ENCODE measurements at places on chromosomes 2 and 18.

- DNase-seq = no peak
Observed at GRCh38 chr2:192002418-192002817, 155.5 kb upstream of the CAVIN2 start.

- DNase-seq = no peak
Observed at GRCh38 chr2:74079522-74080341, 68.0 kb downstream of the BOLA3 start.

- no peak for DNase-seq
Observed at GRCh38 chr2:176729706-176730569, 460.7 kb downstream of the MTX2 start.

- no peak for DNase-seq
Observed at GRCh38 chr2:107961395-107961794, 24.9 kb upstream of the SLC5A7 start.

- DNase-seq = no peak
Observed at GRCh38 chr18:3593381-3593903, 143.5 kb downstream of the TGIF1 start.

DNA sequence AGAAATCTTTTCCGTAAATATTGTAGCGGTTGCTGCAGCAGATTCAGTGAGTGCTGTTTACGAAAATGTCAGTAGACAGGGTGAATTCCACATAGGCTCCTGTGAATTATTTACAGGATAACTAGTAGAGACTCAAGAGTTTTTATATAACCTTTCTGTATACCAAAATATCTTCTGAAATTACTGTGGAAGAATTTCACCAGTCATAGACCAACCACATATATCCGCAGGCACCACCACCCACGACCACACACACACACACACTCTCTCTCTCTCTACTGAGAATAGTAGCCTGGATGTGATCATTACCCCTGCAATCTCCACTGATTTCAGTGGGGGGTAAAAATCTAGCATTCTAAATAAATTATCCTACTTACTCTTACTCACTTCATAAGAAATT is 341.8 kb downstream of the RBM43 start:
- DNase-seq = no peak

- DNase-seq = no peak
Observed at GRCh38 chr2:46268196-46268595, 29.0 kb upstream of the EPAS1 start.

DNA sequence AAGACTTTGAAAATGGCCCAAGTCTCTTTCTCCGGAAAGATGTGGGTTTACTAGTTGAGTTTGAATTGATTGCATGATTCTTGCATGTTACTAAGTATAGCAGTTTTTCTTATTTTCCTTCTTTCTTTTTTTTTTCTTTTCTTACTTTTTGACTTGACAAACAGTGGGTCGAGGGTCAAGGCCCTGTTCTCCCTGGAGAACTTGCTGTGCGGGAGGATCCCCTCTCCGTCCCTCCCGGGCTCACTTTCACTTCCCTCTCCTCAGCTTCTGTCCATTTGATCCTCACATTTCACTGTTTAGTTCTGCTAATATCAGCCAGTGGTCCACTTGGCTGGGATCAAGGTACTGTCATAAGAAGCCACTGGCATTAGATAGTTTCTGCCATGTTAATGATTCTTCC is 767.4 kb downstream of the TDRD15 start:
- DNase-seq = no peak

GRCh38 chr2:159228081-159228581 is 58.4 kb downstream of the WDSUB1 start:
- DNase-seq = no peak

- DNase-seq = no peak
Observed at GRCh38 chr2:68831686-68832232, 39.4 kb downstream of the BMP10 start.

DNA sequence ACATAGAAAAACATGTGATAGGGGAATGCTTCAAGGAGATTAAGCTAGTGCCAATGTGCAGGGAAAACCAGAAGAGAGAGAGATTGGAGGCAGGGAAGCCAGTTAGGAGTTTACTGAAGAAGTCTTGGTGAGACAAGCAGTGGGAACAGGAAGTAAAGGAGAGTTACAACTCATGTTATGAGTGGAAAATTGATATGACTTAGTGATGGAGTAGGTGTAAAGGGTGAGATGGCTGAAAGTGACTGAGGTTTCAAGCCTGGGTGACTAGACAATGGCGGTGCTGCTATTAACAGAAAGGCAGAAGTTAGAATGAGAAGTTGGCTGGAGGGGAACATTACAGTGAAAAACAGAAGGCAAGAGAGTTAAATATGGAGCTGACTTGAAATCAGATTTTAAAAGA is 16.5 kb downstream of the DOK1 start:
- DNase-seq = no peak

DNA sequence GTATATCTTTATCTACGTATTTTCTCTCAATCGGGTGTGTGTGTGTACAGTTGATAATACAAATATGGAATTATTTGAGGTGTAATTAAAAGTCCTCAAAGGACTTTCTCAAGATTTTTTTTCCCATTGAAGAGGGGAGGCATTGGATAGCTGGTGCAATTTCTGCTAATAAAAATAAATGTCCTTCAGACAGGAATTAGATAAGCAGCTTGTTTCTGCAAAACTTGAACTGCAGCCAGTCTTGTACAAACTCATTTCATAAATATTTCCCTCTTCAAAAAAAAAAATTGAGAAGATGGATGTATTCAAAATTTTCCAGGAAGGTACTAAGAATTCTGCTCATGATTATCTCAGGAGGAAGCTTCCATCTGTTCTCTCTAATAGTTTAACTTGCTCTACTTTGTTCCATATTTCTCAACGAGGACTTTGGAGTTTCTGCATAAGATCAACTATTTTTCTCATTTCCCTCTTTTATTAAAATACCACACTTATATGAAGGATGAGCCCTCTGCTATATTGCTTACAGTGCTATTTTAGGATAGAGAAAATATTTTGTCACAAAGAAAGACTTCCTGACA is 33.0 kb upstream of the GLS start:
- DNase-seq = no peak

GRCh38 chr2:112884869-112885505 is 26.0 kb upstream of the IL37 start:
- peak; percentile 9 for DNase-seq

- DNase-seq = no peak
Observed at GRCh38 chr2:71851094-71851750, 296.4 kb downstream of the CYP26B1 start.

DNA sequence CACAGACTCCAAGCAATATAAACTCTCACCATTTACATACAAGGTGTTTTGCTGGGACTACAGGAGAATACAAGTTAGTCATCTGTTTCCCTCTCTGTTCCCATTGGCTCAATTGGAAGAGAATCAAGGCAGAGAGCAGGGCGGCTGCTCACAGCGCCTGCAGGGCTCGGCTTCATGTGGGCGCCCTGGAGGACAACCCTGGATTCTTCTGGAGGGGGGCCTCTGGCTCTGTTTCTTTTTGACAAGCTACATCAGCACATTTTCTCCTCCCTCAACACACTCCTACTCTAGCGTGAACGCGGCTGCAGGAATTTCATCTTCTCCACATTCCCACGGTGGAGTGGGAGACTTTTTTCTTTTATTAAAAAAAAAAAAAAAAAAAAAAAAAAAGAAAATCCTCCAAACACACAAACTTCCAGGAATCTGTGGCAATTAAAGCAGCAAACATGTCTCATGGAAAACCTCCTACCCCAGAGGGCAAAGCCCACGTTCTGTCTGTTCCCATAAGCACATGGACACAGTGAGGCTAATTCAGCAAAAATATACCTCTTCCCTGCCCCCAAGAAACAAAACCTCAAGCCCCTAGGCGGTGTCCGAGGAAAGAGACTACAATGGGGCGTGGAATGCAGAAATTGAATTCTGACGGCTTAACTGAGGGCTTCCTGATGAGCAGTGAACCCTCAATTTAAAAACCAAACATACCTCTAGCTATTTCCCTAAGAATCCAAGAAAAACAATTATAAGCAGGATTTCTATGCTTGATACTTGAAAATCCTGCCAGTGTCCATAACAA is 50.6 kb downstream of the PARD6G start:
- no peak for DNase-seq

DNA sequence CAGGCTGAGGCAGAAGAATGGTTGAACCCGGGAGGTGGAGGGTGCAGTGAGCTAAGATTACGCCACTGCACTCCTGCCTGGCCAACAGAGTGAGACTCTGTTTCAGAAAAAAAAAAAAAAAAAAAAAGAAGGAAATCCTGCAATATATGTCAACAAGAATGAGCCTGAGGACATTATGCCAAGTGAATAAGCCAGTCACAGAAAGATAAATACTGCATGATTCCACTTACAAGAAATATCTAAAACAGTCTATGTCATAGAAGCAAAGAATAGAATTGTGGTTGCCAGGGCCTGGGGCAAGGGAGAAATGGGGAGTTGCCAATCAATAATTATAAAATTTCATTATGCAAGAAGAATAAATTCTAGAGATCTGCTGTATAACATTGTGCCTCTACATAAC is 425.8 kb downstream of the NRXN1 start:
- DNase-seq = no peak

DNA sequence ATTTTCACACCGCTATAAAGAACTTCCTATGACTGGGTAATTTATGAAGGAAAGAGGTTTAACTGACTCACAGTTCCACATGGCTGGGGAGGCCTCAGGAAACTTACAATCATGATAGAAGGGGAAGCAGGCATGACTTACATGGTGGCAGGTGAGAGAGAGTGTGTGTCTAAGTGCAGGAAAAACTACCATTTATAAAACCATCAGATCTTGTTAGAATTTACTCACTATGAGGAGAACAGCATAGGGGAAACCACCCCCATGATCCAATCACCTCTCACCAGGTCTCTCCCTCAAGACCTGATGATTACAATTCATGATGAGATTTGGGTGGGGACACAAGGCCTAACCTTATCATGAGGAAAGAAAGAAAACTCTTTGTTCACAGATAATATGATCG is 174.6 kb downstream of the SRBD1 start:
- no peak for DNase-seq

- DNase-seq = no peak
Observed at GRCh38 chr2:202032846-202033316, 774 bp upstream of the FZD7 start.

DNA sequence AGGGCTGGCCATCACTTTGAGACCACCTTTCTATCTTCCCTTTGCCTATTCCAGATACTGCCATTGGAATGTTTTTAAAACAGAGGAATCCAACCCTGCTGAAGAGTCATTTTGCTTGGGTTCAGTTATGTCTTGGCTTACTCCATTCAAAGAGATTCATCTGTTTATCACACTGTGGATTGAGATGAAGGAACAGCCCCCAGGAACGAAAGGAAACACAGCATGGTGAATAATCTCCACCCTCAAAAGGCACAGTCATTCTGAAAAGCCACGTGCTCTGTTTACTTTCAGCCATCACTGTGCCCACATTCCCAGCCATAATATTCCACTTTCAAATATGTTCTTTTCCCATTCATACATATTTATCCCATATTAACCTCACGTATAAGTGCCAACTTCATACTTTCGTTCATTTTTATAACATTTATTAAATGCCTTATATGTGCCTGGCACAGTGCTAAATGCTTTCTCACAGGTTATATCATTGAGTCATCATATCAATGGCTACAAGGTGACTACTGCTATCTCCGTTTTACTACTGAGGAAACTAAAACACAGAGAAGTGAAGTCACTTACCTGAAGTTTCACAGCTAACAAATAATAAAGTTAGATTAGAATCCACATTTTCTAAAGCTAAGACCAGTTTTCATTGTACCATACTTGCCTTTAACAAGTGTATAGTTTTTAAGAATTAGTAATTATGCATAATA is 143.6 kb downstream of the OSR1 start:
- DNase-seq = no peak

DNA sequence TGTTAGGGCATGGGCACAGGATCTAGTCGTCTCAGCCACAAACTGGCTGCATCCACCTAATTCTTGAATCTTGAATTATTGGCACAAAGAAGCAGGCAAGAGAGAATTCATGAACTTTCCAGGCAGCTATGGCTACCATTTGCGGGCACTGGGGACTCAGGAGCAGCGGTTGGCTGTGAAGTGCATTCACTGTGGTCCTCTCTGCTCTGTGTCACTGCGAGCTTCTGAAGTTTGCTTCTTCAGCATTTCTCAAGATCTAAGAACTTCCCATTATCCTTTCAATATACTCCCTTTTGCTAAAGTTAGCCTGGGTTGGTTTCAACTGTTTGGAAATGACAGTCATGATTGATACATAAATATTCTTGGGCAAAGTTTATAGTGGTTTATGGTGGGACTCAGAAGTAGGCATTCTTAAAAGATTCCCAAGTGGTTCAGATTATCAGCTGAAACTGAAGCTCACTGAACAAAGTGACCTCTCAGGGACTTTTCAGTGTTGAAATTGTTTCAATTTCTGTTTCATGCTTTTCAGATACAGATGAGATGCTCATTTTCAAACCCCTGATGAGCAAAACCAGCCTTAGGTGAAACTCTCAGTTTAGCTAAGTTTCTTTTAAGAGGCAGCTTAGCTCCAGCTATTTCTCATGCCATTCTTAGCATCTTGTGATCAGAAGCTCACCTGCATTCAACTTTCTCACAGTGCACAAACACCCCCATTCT is 1258.3 kb upstream of the GYPC start:
- DNase-seq = no peak

GRCh38 chr2:96636551-96637171 is 1.5 kb downstream of the KANSL3 start:
- DNase-seq = no peak

Measured in T-helper 22 cell (primary cell).